Stimulated activated CD4-positive, alpha-beta T cell treated with anti-CD3 and anti-CD28 coated beads, TNF-alpha, amount 100 ng/mL, for 4 hours (primary cell): ENCODE measurements at places on chromosomes 1 and 21.

DNA sequence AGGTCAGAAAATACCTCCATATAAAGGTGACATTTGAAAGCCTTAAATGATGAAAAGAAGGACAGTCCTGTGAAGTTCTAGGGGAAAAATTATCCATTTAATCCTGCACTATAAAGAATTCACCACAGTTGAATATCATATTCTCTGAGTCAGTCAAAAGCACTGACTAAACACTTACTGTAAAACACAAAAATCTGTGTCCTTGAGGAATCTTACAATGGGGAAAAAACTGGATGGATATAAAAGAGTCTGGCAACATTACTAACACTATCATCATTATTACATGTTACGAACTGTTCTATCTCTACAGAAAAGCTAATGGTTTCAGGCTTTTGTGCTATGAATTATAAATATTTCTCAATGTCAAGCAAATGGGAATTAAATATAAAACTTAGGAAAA, 42.4 kb upstream of the HP1BP3 start:
- no peak for DNase-seq

- DNase-seq: no peak
Observed at GRCh38 chr1:69058454-69058853, 509.3 kb upstream of the LRRC7 start.

DNA sequence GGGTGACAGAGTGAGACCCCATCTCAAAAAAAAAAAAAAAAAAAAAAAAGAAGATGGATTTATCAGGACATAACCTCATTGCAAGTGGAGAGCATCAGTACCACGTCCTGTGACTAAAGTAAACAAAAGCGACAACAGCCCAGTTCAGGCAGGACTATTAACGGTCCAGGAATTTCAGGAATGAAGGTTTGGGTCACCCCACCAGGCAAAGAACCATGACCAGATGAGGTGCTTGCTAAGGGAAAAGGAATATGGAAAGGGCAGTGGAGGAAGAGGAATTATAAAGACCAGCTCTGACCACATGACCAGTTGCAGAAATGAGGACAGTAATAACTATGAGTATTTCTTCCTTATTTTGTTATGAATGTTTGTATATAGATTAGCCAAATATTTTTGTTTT, 35.4 kb upstream of the EIF4G3 start:
- no peak for DNase-seq

DNA sequence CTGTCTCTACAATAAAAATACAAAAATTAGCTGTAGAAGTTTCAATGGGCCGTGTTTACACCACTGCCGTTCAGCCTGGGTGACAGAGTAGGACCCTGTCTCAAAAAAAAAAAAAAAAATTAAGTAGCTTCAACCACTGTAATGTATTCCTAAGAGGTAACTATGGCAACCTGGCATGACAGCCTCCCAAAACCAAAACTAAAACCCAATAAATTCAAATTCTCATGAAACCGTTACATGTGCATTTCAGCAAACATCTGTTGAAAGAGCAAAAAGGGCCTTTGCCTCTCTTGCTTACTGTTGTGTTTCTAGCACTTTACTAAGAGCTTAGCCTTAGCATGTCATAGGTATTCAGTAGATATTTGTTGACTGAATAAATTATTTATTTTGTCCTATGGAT, 33.5 kb downstream of the ODR4 start:
- no peak for DNase-seq

GRCh38 chr21:33036430-33037162, 10.9 kb downstream of the OLIG2 start:
- DNase-seq: no peak

GRCh38 chr1:44696789-44697345, 22.4 kb downstream of the ARMH1 start:
- DNase-seq: no peak

DNA sequence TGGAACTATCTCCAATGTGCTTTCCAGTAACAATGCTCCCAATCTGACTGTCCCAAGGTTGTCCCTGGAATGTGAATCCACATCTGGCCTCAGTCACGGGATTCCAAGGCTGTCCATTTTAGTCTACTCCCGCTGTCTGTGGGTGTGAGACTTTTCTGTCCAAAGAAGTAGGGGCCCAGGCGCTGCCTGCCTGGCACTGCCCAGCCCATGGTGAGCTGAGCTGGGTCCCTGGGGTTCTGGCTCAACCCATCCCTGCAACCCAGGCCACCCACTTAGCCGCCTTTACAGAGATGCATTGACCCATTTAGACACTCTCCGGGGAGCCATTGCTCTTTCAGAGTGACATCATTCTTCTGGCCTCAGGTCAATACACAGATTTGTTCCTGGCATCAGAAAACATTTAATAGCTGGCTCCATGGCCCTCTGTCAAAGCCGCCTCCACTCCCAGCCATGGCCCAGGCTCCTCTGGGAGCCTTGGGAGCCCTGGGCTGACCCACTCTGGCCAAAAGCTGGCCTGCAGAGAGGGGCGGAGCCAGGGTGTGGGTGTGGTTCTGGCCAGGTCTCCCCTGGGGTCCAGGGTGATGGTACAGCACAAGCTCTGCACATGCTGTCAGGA, 47.2 kb upstream of the PAX7 start:
- no peak for DNase-seq

- no peak for DNase-seq
Observed at GRCh38 chr1:39151267-39151666, 53.2 kb upstream of the MACF1 start.

DNA sequence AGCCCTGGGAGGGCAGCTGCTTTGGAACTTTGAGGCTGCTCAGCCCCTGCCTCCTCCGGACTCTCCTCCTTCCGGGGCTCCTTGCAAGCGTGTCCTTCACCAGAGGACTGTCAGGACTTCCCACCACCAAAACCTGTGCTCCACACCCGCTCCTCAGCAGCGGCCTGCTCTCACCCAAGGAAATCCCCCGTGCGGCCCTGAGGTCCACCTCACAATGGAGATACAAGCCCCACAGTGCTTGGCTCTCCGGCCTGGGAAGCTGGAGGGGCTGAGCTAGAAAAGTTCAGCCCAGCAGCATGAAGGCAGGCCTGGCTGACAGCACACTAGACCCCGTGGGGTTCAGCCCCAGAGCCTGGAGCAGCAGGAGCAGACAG, 33.6 kb downstream of the PGBD5 start:
- no peak for DNase-seq

- DNase-seq: no peak
Observed at GRCh38 chr21:41701749-41702148, 65.1 kb downstream of the RIPK4 start.

DNA sequence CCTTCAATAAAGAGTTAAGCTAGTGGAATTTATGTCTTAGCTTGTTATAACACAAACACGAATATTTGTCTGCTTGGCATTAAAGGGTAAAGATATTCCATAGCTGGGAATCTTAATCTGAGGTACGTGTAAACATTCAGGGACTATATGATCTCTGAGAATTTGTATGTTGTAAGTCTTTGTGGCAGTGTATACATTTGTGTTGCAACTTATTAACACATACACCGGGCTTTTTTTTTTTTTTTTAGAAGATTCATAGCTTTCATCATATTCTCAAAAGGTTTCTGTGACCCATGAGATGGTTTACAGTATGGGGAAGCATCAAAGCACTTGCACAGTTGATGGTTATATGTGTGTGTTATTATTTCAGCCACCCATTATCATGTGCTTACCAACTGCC, 3.0 kb downstream of the GGPS1 start:
- DNase-seq: no peak

DNA sequence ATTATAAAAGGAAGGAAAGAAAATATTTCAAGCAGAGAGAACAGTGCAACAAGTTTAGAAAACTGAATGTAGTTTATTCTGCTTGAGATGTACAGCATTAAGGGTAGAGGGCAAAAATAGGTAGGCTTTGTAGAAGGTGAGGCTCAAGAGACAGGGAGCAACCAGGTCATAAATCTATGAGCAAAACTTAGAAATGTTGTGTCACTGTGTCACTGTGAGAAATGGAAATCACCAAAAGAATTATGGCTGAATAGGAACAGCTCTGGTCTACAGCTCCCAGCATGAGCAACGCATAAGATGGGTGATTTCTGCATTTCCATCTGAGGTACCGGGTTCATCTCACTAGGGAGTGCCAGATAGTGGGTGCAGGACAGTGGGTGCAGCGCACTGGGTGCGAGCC, 53.6 kb downstream of the TNFSF4 start:
- DNase-seq: no peak

- peak; percentile 8 for DNase-seq
Observed at GRCh38 chr1:65265651-65266351, 43.5 kb upstream of the DNAJC6 start.

DNA sequence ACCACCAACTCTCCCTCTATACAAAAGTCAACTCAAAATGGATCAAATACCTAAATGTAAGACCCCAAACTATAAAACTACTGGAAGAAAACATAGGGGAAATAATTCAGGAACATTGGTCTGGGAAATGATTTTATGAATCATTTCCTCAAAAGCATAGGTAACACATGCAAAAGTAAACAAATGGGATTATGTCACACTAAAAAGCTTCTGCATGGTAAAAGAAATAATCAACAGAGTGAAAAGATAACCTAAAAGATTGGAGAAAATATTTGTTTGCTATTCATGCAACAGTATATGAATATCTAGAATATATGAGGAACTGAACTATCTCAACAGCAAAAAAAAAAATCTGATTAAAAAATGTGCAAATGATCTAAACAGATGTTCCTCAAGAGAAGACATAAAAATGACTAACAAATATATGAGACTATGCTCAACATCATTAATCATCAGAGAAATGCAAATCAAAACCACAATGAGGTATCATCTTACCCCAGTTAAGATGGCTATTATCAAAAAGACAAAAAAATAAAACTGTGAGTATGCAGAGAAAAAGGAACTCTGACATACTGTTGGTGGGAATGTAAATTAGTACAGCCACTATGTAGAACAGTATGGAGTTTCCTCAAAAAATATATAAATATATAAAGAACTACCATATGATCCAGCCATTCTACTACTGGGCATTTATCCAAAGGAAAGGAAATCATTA, 47.8 kb downstream of the VCAM1 start:
- DNase-seq: no peak

- DNase-seq: no peak
Observed at GRCh38 chr1:171252482-171252881, 4.2 kb downstream of the FMO1 start.

DNA sequence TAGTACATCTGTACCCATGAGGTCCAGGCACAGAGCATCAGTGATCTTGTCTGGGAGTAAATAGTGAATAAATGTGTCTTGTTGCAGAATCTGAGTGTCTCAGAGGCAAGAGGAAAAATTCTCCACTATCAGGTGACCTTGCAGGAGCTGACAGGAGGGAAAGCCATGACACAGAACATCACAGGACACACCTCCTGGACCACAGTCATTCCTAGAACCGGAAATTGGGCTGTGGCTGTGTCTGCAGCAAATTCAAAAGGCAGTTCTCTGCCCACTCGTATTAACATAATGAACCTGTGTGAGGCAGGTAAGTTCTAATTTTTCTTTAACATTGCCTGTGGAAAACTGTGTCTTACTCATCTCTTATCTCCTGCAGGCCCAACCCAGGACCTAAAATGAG, 43.1 kb downstream of the IL12RB2 start:
- no peak for DNase-seq

DNA sequence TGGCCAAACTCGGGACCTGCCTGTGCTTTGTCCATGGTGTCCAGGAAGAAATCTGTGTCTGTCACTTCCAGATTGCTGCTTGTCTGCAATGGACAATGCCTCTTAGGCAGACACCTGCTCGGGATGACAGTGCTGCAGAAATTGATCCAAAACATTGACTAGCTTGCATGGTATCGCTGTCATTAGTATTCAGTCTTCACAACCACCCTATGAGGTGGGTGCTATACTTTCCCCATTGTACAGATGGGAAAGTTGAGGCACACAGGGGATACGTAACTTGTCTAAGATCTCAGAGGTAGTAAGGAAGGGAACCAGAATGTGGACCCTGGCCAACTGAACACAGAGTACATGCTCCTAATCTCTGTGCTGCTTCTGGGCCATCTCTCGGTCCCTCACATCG, 138.7 kb downstream of the DHRS3 start:
- DNase-seq: no peak

GRCh38 chr21:44718571-44718970, 7.2 kb upstream of the TSPEAR start:
- DNase-seq: no peak

DNA sequence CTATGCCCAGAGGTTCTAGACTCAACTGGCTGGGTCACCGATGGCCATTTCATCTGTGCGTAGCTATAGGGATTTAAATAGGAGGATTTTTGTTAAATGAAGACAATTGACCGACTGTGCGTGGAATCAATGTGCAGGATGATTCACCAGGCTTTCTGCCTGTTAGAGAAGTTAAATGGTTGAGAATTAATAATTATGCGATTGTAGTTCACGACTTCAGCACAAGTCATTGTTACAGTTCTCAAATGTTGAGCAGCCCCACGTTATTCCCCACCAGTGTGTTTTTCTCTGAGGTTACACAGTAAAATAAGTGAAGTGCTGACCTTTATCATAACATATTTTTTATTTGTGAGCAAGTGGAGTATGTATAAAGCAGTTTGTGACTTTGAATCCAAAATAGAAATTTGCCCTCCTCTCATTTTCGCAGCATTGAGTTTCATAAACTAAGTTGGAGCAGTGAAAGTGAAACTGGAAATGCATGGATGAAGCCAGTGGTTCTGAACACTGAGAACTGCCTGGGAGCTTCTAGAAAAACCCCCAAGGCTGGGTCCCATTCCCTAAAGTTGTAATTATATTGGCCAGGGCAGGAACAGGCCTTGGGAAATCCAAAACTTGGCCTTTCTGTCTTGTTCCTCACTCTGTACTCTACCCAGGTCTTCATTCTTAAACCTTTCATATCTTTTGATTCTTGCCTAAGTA, 102.6 kb downstream of the GALNT2 start:
- DNase-seq: no peak

GRCh38 chr1:204524986-204525385, 8.8 kb downstream of the MDM4 start:
- DNase-seq: no peak

DNA sequence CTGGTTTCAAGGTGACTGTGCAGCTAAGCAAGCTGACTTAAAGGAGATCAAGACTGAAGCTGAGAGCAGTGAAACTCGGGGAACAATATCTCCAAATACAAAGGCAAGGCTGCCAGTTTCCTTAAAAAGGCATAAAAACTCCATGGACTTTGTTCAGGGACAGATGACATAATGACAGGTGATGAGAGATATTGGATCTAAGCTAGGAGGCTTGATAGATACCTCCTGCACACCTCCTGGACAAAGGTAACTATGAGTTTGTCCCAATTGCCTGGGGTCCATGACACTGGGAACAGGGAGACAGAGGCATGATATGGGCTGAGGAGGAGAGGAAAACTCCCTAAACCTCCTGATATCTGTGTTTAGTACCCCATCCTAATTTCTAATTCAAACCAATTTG, 55.2 kb downstream of the PRKAB2 start:
- no peak for DNase-seq

- no peak for DNase-seq
Observed at GRCh38 chr1:116033322-116033721, 57.0 kb downstream of the SLC22A15 start.

DNA sequence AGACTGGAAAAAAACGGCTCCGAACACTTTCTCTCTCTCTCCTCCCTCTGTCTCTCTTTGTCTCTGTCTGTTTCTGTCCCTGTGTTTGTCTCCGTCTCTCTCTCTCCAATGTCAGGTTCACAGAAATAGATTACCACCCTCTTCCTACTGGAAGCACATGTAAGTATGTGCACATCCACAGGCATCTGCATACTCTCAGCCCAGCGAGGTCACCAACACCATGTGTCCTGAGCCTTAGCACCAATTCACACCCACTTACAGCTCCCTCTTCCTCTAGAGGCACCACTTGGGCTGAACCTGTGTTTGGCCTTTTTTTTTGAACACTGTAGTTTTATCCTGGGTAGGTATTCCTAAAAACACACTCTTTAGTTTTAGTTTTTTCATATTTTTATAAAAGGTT, 130.5 kb downstream of the ETS2 start:
- DNase-seq: no peak
